ENCODE measurements at places on chromosomes 4 and X. TPM values are rescaled to one million over a fixed set of nuclear protein-coding genes. Genes with fewer than 3 reads are reported as not detected.

FREM3 gene
- total RNA-seq = not detected

GRCh38 chrX:68761086-68761485 is 67.7 kb upstream of the EFNB1 start:
- no peak for DNase-seq

DNA sequence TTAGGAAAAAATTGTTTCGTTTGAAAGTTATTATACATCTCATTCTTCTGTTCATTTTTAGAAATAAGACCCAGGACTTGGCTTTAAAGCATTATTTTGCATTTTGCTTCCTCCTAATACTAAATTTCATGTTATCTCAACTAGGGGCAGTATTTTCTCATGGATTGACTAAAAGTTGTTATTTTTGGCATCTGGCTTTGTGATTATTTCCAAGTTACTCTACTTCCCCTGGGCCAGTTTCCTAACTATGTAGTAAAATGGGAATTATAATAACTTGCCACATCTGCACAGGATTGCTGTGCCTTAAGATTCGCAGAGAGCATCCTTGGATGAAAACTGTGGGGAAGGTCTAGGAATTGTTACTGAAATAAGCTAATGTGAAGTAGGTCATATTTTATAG is 3.0 kb downstream of the RBPJ start:
- DNase-seq = no peak

NMU gene
- total RNA-seq = not detected

DNA sequence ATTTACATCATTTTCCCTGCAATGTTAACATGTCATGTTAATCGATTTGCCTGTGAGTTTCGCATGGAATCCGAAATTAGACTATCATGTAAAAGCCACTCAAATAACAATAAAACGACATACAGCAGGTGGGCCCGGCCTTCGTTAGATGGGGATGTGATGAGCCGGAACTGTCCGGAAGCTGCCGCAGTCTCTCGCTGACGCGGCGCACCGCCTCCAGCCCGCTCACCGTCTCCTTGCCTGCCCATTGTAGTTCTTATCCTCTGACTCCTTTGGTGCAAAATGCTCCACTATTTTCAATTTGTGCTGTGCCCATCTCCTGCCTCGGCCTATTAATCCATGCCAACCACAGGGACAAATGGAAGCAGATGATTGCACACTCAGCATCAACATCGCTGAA is 877.5 kb upstream of the TENM3 start:
- no peak for DNase-seq

XAGE2 gene
- not detected for total RNA-seq

Data from left cardiac atrium (tissue), 4 donors.